ENCODE measurements at places on chromosomes 16 and 17.

- DNase-seq: no peak
Measured at GRCh38 chr17:43560461-43561427, 14.6 kb upstream of the ETV4 start.

DNA sequence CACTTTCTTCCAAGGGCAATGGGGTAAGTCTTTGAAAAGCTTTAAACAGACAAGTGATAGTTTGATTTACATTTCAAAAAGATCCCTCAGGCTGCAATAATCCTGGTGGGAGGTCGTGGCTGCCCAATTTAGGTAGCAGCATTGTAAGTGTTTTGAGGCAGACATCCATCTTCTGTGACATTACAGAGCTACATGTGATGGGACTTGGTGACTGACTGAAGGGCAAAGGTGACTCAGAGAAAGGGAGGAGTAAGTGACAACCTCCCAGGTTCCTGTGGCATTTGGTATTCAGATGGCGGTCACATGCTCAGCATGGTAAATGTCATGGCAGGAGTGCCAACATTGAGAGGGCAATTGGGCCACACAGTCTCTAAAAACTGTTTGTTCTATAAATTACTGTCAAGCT, 26.5 kb downstream of the STAT3 start:
- no peak for DNase-seq

- no peak for DNase-seq
Measured at GRCh38 chr17:10805911-10806310, 2.0 kb upstream of the TMEM238L start.

DNA sequence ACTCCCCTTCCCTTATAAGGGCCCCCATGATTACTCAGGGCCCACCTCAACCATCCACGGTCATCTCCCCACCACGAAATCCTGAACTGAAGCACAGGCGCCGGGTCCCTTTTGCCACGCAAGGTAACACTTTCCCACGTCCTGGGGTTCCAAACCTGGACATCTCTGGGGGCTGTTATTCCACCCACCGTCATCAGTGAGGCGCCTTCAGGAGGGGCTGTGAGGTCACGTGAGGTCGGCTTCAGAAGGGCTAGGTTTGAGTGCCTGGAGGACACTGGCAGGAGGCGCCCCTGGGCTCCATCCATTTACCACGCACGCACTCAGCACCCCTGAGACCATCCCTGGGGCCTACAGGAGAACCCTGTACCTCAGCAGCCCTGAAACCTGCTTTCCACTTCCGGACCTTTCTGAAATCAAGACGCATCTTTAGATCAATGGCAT, 4.1 kb downstream of the CD2BP2 start:
- DNase-seq: no peak

DNA sequence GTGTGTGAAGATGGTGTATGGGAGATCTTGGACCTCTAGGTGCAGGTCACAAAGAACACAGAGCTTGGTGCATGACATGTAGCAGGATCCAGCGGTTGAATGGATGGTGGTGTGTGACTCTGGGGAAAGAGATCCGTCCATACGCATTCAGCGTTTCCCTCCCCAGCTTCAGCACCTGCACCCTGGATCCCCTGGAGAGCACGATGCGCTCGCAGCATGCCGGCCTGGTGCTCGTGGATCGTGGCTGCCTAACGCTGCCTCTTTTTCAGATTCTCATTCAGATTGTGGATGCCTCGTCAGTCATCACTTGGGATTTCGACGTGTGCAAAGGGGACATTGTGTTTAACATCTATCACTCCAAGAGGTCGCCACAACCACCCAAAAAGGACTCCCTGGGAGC, 70.9 kb downstream of the SEC14L1 start:
- DNase-seq: no peak

DNA sequence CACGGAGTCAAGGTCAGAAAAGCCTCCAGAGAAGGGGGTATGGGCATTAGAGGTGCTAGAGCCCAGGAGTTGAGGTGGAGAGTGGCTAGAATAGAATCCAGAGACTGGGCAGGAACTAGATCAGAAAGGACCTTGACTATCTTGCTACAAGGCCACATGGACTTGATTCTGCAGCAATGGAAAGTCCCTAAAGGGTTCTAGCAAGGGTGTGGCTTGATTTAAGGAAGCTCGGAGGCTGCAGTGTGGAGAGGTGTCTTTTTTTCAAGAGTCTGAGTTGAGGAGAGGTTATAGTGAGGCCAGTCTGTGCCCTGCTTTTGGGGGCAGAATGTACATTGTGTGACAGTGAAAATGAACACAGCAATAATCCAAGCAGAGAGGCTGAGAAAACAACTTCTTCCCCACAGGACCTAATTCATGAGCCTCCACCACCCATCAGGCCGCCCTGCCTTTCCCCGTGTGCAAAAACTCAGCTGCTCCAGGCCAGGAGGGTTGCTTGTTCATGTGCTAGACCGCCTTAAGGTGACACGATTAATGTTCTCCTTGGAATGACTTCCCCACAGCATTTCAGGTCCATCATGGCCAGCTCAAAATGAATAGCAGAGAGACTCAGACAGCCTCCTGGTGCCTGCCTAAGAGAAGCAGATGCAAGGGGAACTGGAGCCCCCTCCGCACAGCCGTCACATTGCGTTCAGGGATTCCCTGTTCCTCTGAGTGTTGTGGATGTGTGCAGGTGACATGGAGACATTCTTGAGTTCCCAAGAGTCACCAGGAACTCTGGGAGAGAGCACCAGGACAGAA, 8.7 kb upstream of the BEAN1 start:
- no peak for DNase-seq

DNA sequence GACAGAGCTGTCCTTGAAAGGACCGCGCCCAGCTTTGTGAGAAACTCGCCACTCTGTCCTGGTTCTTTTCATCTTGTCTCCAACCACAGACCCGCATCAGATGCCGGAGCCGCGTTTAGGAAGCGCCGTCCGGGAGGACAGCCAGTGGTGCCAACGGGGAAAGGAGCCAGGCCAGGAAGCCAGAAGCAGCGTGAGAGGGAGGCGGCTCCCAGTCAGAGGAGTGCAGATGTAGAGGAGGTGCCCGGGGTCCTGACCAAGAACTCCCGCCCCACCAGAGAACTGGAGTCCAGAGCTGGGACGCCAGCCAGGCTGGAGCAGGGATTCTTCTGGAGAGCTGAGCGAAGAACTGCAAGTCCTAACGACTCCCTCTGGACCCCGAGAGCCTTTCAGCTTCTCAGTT, 49.3 kb upstream of the TNRC6C start:
- no peak for DNase-seq

GRCh38 chr16:68105611-68106010, 20.4 kb downstream of the NFATC3 start:
- no peak for DNase-seq

GRCh38 chr16:67719778-67720144, 645 bp upstream of the GFOD2 start:
- no peak for DNase-seq

DNA sequence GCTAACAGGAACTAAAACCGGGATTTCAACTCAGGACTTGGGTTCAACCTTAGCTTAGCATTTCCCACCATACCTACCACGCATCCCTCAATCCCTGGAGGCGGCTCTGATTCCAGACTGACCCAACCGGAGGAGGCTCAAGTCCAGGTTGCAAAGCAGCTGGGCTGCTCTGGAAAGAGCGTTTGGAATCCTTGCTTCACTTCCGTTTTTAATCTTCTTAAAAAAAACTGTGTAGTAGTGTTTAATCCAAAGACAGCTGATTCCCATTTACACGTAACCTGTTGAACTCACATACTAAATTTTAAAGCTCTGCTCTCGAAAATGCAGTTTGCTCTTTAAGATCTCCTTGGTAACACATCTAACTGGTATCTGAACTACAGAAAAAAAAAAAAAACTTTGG, 50.0 kb downstream of the NXN start:
- no peak for DNase-seq

DNA sequence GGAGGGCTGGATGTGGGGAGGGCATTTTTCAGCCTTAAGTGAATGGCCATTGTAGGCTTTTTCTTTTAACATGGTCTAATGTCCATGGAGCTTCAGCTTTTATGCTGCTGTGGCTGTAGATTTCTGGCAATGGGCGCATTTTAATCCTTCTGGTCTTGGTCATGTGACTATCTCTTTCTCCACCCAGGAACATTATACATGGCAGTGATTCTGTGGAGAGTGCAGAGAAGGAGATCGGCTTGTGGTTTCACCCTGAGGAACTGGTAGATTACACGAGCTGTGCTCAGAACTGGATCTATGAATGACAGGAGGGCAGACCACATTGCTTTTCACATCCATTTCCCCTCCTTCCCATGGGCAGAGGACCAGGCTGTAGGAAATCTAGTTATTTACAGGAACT, 4.7 kb upstream of the NME2 start:
- no peak for DNase-seq

GRCh38 chr17:71084219-71084618, 914.9 kb downstream of the KCNJ2 start:
- no peak for DNase-seq

- DNase-seq: no peak
Measured at GRCh38 chr17:76660656-76661042, 17.1 kb upstream of the ST6GALNAC1 start.

GRCh38 chr17:4499431-4500190, 930 bp downstream of the SPNS2 start:
- no peak for DNase-seq

DNA sequence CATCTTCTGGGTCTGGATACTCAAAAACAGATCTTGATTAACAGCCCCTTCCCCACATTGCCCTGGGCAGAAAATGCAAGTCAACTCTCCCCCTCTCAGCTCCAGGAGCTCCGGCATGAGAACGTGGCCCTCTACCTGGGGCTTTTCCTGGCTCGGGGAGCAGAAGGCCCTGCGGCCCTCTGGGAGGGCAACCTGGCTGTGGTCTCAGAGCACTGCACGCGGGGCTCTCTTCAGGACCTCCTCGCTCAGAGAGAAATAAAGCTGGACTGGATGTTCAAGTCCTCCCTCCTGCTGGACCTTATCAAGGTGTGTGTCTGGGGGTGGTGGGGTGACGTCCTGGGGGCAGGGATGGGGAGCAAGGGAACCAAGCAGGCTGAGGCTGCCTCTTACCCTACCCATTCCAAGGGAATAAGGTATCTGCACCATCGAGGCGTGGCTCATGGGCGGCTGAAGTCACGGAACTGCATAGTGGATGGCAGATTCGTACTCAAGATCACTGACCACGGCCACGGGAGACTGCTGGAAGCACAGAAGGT, 9.7 kb downstream of the GUCY2D start:
- DNase-seq: no peak

DNA sequence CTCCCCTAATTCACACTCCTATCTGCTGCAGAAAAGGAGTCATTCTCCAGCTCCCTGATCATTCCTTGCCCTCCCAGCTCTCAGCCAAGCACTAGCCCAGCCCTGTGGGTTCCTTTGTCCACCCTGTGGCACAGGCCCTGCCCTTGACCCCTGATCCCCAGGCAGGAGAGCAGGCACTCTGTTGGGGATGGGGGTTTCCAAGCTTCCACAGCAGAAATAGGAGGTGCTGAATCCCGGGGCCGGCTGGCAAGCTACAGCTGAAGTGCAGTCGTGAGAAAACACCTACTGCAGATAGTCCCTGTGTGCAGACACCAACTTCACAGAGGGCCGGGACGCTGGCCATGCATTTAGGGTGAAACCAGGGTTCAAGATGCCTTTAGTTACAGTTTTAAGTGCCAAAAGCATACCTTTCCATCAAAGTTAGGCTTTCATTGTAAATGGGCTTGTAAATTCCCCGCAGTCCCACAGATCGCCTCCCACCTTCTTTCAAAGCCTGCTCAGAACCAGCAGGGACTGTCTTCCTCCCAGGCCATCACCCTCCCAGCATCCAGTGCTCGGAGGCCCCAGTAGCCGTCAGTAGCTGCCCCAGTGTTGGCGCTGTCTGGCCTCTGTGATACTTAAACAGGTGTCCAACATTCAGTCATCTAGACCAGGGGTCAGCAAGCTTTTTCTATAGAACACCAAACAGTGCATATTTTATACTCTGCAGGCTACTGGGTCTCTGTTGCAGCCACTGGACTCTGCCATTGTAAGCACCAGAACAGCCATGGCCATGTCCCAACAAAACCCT, 10.6 kb downstream of the CPSF4L start:
- DNase-seq: no peak

- DNase-seq: no peak
Measured at GRCh38 chr17:79944821-79945391, 90.8 kb downstream of the TBC1D16 start.

- no peak for DNase-seq
Measured at GRCh38 chr17:76987486-76988093, 119.4 kb downstream of the MGAT5B start.

- no peak for DNase-seq
Measured at GRCh38 chr16:13983625-13984024, 63.7 kb downstream of the ERCC4 start.

- no peak for DNase-seq
Measured at GRCh38 chr16:82881516-82881915, 254.7 kb downstream of the CDH13 start.

- no peak for DNase-seq
Measured at GRCh38 chr16:64532691-64533090, 589.2 kb downstream of the CDH11 start.

DNA sequence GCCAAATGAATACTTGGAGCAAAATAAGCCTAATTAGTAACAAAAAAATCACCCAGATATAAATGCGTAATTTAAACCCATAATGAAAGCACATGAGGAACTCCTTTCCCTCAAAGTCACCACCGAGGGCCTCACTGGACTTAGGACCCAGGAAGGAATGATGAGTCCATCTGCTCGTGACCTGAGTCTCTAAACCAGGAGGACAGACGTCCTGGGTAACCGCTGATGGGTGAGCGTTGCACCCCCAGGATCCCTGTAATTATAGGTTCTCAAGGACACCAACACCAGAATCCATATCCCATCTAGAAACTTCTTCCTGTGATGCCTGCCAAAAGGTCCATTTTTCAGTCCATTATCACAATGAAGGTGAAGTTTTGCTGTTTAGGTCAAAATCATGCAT, 121.4 kb downstream of the ZNF778 start:
- DNase-seq: no peak

DNA sequence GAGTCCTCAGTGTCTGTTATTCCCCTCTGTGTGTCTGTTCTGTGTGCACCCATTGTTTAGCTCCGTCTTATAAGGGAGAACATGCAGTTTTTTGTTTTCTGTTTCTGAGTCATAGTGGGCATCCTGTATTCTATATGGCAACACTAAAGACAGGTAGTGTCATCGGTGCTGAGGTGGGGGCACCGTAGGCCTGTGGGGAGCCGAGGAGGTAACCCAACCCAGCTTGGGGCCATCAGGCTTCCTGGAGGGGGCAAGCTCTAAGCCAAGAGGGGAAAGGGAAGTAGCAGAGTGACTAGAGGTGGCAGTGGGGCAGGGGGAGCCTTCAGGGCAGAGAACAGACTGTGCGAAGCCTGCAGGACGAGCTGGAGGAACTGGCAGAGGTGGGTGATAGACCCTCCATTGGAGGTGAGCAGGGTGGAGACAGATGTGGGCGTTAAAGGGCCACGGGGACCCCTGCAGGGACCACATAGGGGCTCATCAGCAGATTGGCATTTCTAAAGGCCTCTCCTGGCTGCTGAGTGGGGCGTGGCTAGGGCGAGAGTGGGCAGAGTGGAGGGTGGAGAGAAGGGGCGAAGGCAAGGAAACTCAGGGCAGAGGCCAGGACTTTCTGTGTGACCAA, 36.5 kb downstream of the CPNE2 start:
- no peak for DNase-seq

GRCh38 chr16:11051879-11052808, 107.8 kb downstream of the CLEC16A start:
- no peak for DNase-seq

GRCh38 chr17:19883537-19884215, 15.9 kb upstream of the ULK2 start:
- no peak for DNase-seq
